ENCODE measurements at places on chromosomes 13 and 19.

- peak; percentile 54 for DNase-seq
Observed at GRCh38 chr19:47032171-47032811, 12.7 kb downstream of the NPAS1 start.

GRCh38 chr13:33649212-33649878 is 168.6 kb upstream of the RFC3 start:
- no peak for DNase-seq

DNA sequence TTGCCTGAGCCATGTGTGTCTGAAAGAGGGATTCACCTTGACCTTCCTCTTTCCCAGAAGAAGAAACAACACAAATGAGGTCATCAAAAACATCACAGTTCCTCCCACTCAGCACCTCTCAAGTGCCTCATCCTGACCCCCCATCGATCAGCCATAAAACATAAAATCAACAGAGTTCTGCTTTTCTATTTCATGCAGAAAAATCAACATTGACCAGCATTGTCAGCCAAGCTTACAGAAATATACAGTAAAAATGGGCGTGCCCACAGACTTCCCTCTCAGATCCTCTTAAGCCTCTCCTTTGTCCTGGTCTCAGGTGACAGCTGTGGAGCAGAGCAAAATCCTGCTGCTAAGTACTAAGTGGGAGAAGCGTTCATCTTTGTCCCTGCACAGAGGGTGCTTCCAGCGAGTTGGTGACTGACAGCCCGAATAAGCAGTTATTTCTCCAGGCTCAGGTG is 213.3 kb downstream of the OLFM4 start:
- DNase-seq: no peak

- DNase-seq: no peak
Observed at GRCh38 chr19:51559240-51559639, 11.8 kb upstream of the ZNF175 start.

- DNase-seq: no peak
Observed at GRCh38 chr19:45824041-45824471, 8.9 kb upstream of the RSPH6A start.
